Uterine smooth muscle cell (primary cell): ENCODE measurements at places on chromosomes 4 and X. TPM values are rescaled to one million over a fixed set of nuclear protein-coding genes. Genes with fewer than 3 reads are reported as not detected.

Gene STAG2
- 91.2 and 107 TPM in 2 replicates for total RNA-seq

Gene CLTRN
- total RNA-seq, result 0.12 TPM in 1 of 2 replicates, not detected in the other

Gene GAGE12F
- not detected in 2 replicates for total RNA-seq

Gene RASL11B
- 0.33 TPM in 1 of 2 replicates, not detected in the other for total RNA-seq

Gene SLC9A7
- total RNA-seq, result 45.4 and 57.9 TPM in 2 replicates

Gene HSFX1
- total RNA-seq, result 1.00 TPM in 2 replicates

Gene PLAC8
- 0.25 TPM in 1 of 2 replicates, not detected in the other for total RNA-seq

Gene ASIC5
- not detected in 2 replicates for total RNA-seq

Gene CYSLTR1
- 0.11 TPM in 1 of 2 replicates, not detected in the other for total RNA-seq

Gene AFP
- total RNA-seq, result 1.2 and 1.7 TPM in 2 replicates

Gene TIMM8A
- total RNA-seq, result 2.4 and 3.5 TPM in 2 replicates

Gene ERCC6L
- total RNA-seq, result 2.6 and 12.4 TPM in 2 replicates

Gene ERVMER34-1
- total RNA-seq, result under 0.01 TPM in 2 replicates

Gene SPANXA1
- total RNA-seq, result not detected in 2 replicates

Gene ADH1A
- not detected in 2 replicates for total RNA-seq

Gene CYTL1
- total RNA-seq, result 0.12 TPM in 1 of 2 replicates, not detected in the other

Gene ELOVL6
- 22.2 and 24.1 TPM in 2 replicates for total RNA-seq

Gene TIGD2
- total RNA-seq, result 9.2 and 12.5 TPM in 2 replicates

Gene USP17L18
- total RNA-seq, result not detected in 2 replicates

Gene ODAM
- not detected in 2 replicates for total RNA-seq

Gene MGST2
- 2.1 and 3.0 TPM in 2 replicates for total RNA-seq

Gene MAGEA3
- total RNA-seq, result not detected in 2 replicates

Gene TXK
- total RNA-seq, result not detected in 2 replicates

Gene PJA1
- total RNA-seq, result 35.4 and 36.5 TPM in 2 replicates

Gene STEEP1
- total RNA-seq, result 37.4 and 45.0 TPM in 2 replicates

Gene SPOCK3
- 1.4 and 1.7 TPM in 2 replicates for total RNA-seq

Gene PDE5A
- total RNA-seq, result 38.1 and 106 TPM in 2 replicates

Gene AKAP4
- total RNA-seq, result not detected in 2 replicates

Gene DMRTC1B
- not detected in 2 replicates for total RNA-seq

Gene PTCHD1
- total RNA-seq, result under 0.01 TPM in 1 of 2 replicates, not detected in the other

Gene WDR17
- total RNA-seq, result 4.3 and 5.6 TPM in 2 replicates

Gene NAP1L2
- 3.9 and 7.5 TPM in 2 replicates for total RNA-seq

Gene NAA11
- not detected in 2 replicates for total RNA-seq

Gene EMD
- total RNA-seq, result 17.1 and 20.6 TPM in 2 replicates

Gene RNF113A
- total RNA-seq, result 16.7 and 21.5 TPM in 2 replicates

Gene SRPX
- total RNA-seq, result 154 and 172 TPM in 2 replicates

Gene ETDB
- not detected in 2 replicates for total RNA-seq

Gene PTPN13
- 69.2 and 91.1 TPM in 2 replicates for total RNA-seq

Gene PAGE2B
- not detected in 2 replicates for total RNA-seq

Gene PABPC4L
- 2.1 and 4.2 TPM in 2 replicates for total RNA-seq

Gene ARHGAP6
- 2.7 and 5.2 TPM in 2 replicates for total RNA-seq

Gene CMC4
- 8.3 and 10.5 TPM in 2 replicates for total RNA-seq

Gene GABRE
- total RNA-seq, result 15.2 and 20.7 TPM in 2 replicates
